ENCODE measurements at places on chromosomes 11 and 22.

- DNase-seq = no peak
These were observed 1.4 kb upstream of the PPARA start for GRCh38 chr22:46148816-46149511.

DNA sequence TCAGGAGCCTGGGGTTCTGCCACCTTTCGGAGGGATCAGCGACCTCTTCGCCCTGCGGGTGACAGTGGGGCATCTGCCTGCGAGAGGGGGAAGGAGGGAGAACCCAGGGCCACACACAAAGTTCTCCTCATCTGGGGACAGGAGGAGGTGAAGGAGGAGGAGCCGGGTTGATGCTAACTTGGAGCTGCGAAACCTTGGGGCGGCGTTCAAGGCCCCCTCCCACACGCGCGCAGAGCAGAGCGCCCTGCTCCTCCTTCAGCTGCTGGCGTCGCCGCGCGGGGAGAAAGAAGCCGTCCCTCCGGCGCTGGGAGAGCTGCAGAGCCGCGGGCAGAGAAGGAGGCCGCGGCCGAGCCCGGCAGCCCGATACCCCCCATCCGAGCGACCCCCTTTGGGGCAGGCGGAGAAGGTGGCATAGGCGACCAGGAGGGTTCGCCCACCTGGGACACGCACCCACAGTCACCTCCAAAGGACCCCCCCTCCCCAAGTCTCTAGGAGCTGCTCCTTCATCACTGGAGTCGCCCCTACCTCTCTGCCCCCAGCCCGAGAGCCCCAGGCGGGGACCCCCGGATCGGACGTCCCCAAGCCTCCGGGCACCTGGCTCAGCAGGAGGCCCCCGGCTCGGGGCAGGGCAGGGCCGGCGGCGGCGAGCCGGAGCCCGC is at the start of gene RASD2:
TSS of gene RASD2 (plus strand) at position 237 of the 659 bp plus-strand sequence. CDS start 5,979 bp downstream, outside the sequence.
- no peak for DNase-seq

GRCh38 chr22:39467390-39467895 is 10.6 kb downstream of the MGAT3 start:
- DNase-seq = no peak

DNA sequence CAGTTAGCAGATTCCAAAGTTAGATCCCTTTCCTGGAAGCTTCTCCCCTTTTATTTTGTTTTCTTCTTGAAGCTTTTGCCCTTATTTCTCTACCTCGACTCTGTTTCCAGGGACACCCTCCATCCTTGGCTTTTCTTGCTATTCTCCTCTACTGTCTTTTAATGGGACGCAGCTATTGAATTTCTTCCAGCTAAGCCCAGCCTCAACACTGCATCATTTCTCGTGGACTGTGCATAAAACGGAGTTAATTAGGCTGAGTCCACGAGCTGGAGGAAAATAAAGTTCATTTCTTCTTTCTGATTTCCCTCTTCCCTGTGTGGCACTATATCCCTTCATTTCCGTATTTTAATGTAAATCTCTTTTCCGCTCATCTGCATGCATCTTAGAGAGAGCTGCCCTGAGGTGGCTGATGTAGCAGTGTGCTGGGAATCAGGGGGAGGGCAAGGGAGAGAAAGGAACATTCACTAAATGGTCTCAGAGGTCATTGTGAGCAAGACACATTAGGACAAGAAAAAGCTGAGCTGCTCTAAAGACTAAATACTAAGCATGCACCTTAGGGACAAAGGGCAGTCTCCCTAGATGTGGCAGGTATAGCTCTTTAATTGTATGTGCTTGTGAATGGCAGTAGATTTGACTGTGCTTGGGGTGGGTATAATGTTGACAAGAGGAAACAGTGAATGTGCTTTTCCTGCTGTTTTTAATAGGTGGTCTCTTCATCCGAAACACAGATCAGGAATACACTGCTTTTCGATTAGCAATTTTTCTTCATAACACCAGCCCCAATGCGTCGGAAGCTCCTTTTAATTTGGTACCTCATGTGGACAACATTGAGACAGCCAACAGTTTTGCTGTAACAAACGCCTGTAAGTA is 1.9 kb downstream of the GRIA4 start:
- DNase-seq = no peak

GRCh38 chr11:31826536-31827438 is 15.7 kb upstream of the PAX6 start:
- DNase-seq = no peak
